ENCODE measurements at places on chromosomes 12 and 14.
A peak's percentile ranks its signal among the peaks of the same experiment; 100 is the strongest.

DNA sequence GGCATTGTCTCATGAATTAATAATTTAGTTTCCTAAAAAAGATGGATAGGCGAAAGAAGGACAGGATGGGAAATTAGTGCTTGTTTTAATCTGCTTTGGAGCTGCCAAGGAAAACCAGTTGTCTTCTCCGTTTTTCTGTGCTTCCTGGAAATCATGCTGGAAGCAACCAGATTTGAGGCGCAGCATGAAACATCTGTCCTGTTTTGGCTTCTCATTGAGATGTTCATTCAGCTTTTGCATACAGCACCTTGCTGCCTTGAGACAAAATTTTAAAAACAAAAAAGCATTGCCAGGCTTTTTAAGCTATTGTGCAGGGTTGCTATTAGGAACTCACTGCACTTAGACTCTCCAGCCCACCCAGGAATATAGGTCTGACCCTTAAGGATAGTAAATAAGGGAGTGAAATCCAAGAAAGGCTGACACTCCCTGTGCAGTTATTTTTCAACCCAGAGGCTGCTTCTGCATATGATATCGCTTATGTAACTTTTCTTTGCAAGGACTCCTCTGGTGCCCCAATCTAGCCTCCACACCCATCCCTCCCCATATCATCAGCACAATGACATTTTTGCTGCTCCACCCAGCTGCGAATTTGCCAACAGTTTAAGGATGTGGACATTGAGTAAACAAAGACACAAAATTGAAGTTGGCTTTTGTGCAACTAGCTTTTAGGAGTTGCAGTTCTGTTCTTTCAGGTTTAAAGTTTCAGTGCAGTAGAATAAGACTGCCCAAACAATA lies 46.9 kb upstream of the MDM1 start:
- no peak for DNase-seq

DNA sequence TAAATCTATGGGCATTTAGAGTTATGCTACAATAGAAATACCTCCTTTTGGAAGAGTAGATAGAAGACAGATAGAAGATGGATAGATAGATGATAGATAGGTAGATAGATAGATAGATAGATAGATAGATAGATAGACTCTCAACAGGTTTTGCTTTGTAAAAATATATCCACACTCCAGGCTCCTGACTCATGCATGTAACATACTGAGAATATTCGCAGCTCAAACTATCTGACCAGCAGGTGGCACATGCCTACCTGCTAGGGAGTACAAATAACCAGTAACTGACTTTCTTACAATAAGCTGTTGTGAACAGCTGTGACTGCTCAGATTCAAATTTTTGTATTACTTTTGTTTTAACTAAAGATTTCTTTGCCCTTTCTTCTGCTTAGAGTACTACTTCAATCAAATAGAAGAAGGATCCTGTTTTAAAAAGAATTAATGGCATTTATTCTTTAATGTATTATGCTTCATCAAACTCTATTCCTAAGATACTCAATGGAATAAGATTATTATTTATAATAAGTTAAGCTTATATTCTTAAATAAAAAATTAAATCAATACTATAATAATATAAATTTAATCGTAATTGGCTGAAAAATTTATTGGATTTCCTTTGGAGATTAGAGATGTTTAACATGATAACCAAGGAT lies 15.8 kb upstream of the CPNE8 start:
- no peak for DNase-seq

GRCh38 chr14:75005357-75005756 lies 2.6 kb downstream of the EIF2B2 start:
- DNase-seq: no peak

DNA sequence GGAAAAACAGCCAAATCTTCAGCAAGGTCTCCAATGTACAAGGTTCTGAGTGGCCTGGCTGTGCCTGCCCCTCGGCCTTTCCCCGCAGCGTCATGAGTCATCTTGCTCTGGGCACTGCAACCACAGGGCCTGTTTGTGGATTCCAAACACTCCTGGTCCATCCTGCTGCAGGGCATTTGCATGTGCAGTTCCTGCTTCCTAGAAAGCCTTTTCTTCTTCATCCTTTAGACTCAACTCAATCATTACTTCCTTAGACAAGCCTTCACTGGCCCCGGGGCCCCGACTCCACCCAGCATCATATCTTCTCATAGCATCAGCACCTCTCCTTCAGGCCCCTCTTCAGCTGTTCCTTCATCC lies 101.8 kb upstream of the EGLN3 start:
- no peak for DNase-seq

GRCh38 chr12:67989184-67989920 lies at the start of gene IFNG-AS1:
IFNG-AS1 (plus strand) TSS chr12:67989447.
- no peak for DNase-seq

DNA sequence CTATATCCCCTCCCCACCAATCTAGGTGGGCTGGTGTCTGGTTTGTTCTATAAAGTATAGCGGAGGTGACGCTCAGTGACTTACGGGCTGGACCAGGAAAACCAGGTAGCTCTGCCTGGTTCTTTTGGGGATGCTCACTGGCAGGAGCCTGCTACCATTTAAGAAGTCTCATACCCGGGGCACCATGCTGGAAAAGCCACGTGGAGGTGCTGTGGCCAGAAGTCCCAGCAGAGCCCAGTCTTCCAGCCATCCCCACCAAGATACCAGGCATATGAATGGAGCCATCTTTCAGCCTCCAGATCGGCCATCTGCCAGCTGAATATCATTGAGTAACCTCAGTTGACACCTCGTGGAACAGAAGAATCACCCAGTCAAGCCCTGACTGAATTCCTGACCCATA lies 87.2 kb downstream of the AACS start:
- DNase-seq: no peak

GRCh38 chr12:113462117-113462774 lies 9.4 kb downstream of the LHX5 start:
- DNase-seq: peak; percentile 94
